NCI-H510A (cell line): ENCODE measurements at places on chromosomes 2 and 18.
A peak's percentile ranks its signal among the peaks of the same experiment; 100 is the strongest.

DNA sequence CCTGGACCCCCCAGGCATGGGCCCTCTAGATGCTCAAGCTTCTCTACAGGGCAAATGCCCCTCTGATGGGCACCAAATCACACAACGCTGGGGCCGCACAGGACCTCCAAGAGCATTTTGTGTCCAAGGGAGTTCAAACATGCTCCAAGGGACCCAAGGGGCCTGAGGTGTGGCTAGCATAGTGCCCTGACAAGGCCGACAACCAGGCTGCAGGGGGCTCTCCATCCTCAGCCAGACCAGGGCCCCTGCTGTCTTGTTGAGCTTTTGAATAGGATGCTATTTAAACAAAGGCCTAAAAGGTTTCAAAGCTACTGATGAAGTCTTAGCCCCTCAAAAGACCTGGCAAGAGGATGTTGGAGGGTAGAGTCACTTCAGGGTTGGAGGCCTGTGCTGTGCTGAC, 33.1 kb downstream of the EN1 start:
- no peak for DNase-seq

DNA sequence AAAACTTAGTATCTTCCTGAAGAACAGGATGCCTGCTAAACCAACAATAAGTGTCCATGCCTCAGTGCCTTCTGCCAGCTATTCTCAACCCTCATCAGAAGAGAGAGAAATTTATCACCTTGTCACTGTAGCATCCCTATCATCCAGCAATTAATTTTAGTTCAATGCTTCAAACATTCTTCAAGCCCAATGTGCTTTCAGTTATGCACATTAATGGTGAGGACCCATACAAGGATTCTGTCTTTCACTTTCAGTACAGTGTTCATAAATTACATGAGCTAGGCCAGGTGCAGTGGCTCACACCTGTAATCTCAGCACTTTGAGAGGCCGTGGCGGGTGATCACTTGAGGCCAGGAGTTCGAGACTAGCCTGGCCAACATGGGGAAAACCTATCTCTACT, 47.0 kb upstream of the MSH6 start:
- DNase-seq: no peak

DNA sequence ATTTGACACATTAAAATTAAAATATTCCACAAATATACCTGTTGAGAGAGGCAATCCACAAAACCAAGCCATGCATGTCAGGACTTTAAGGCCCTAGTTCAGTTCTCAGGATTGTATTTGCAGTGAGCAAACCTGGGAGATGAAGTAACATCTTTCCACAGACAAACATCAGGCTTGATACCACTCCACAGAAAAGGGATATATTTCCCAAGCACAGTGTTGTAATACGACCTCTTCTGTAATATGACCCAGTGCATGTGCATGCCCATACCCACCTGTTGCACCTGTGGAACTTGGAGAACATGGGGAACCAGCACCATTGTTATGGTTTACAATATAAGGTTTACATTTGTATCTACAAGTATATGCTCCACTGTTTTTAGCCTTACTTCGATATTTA, 184.0 kb downstream of the PDE11A start:
- DNase-seq: peak; percentile 90

GRCh38 chr18:3710712-3711301, 260.8 kb downstream of the TGIF1 start:
- DNase-seq: no peak

DNA sequence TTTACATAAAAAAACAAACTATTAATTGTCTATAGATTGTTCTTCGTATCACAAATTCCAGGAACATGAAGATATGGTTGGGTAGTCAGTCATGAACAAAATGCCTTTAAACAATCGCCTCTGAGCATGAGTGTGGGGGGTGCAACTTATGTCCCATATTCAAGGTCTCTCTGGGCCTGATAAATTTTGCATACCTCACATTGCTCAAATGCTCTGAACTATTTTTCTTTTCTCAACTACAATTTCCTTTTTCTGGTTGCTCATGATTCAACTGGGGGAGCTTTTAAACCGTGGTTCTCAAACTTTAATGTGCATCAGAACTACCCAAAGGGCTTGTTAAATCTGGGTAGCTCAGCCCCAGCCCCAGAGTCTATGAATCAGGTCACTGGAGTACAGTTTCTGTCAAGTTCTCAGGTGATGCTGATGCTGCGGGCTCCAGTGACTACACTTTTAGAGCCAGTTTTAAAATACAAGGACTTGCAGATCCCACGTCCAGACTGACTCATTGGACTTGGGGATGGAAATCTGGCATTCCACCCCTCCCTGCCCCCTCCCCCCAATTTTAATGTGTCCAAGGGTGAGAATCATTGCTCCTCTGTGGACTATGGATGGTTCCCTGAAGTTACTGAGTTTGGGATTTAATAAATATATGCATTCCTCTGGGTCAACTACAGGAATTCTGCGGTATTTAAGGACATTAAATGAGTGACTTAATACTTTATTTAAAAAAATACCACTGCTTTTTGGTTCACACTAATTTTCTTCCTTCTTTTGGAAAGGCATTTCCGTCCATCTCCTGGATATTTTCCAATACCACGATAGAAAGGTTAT, 1.5 kb upstream of the GPD2 start:
- no peak for DNase-seq

DNA sequence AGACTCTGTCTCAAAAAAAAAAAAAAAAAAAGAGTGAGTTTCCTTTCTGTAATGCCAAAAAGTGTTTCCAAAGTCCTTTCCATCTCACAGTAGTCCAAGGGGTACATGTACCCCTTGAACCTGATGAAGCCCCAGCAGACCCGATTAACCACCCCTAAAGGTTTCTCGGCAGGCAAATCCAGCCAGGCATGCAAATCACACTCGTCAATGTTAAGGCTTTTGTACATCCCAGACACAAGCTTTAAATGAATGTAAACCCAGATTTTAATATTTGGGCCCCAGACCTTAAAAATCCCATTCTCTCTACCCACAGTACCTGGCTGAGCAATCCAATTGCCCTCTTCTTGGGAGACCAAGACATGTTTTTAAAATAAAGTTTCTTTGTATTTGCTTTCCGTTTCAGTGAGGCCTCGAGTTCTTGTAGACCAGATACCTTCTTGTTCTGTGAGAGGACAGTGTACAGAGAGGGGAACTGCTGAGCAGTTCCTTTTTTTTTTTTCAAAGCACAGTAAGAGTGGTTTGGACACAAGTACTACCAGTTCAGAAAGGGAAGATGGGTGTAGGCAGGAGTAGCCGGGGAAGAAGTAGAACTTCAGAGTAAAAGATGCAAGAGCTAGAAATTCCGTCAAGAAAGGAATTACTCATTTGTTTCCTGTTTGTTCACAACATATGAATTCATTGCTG, at the start of gene NLRC4:
TSS of gene NLRC4 (minus strand) at position 465 of the 684 bp plus-strand sequence. CDS start 8,111 bp downstream, outside the sequence.
- DNase-seq: no peak

- DNase-seq: no peak
These were observed 88.0 kb downstream of the ZCCHC2 start for GRCh38 chr18:62610701-62611411.

DNA sequence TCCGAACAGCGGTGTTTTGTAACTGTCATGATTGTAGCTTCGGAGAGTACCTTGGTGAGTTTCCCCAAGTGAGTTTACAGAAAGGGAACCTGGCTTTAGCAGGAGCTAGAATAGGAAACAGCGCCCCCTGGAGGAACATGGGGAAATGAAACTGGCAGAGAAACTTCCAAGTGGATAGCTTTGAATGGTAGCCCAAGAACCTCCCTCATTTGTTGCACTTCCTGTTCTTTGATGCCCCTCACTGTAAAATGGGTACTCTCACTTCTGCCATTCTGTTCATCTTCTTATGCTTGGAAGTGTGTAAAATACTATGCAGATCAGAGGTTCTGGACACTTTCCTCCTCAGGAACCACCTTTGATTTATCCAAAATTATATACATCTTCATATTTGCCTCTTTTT, 36.2 kb downstream of the CHST10 start:
- no peak for DNase-seq

DNA sequence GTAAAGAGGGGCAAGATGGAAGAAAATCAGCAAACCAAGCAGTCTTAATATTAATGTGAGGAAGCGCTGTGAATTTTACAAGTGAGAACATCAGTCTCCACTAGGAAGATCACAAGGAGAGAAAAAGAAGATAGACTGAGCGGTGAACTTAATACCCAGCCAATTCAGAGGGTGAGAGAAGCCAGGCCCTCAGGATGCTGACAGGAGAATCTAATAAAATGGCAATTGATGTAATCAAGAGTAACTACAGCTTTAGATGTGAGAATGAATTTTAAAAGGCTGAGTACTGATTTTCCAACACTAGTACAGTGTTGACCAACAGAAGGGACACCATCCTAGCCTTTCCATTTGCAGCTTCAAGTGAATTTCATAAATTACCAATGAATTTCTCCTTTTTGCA, 35.7 kb upstream of the SIX2 start:
- DNase-seq: no peak

- DNase-seq: no peak
These were observed 5.9 kb upstream of the IMPACT start for GRCh38 chr18:24420551-24420950.

DNA sequence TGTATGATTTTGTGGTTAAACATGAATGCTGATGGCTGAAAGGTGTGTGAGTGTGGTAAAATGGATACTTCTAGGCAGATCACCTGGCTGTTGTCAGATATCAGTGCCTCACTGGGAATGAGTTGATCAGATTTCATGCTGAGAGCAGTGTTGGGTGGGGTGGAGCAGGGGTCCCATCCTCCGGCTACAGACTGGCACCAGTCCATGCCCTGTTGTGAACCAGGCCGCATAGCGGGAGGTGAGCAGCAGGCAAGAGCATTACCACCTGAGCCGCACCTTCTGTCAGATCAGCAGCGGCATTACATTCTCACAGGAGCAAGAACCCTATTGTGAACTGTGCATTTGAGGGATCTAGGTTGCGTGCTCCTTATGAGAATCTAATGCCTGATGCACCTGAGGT, 78.7 kb downstream of the GLI2 start:
- DNase-seq: no peak

- no peak for DNase-seq
These were observed 21.9 kb downstream of the CASP10 start for GRCh38 chr2:201204655-201205514.

DNA sequence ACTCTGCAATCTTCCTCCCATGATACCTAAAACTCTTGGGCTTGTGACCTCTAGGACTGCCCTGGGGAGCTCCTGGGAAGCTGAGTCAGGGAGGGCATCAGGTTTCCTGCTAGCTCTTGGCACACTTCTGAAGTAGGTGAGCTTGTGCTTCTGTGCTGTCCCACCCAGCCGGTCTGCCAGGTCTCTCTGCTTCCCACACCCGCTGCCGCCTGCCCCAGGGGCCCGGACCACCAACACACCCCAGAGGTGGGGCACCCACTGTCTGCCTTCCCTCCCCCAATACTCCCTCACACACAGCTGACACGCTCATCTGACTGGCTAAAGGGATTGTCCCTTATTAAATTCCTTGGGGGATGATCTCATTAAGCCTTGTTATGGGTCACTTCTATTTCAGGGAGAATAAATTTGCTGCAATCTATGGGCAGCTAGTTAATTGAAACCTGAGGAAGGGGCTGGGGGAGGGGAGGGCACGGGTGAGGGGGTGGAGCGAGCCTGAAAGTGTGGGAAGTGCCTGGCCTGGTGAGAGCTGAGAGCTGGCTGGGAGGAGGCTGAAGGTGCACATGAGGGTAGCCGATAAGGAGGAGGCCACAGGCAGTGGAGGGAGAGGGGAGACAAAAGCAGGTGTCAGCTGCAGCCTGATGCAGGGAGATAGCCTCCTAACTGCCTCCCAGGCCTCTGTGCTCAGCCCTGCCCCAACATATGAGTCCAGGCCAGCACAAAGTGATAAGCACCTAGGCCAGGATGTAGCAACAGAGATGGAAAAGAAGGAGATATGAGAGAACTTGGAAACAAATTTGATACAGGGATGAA, 48.8 kb downstream of the HAUS1 start:
- peak; percentile 49 for DNase-seq

GRCh38 chr2:171598713-171599319, 76.5 kb downstream of the CYBRD1 start:
- peak; percentile 33 for DNase-seq

GRCh38 chr2:10830203-10830602, 17.6 kb upstream of the PDIA6 start:
- no peak for DNase-seq

DNA sequence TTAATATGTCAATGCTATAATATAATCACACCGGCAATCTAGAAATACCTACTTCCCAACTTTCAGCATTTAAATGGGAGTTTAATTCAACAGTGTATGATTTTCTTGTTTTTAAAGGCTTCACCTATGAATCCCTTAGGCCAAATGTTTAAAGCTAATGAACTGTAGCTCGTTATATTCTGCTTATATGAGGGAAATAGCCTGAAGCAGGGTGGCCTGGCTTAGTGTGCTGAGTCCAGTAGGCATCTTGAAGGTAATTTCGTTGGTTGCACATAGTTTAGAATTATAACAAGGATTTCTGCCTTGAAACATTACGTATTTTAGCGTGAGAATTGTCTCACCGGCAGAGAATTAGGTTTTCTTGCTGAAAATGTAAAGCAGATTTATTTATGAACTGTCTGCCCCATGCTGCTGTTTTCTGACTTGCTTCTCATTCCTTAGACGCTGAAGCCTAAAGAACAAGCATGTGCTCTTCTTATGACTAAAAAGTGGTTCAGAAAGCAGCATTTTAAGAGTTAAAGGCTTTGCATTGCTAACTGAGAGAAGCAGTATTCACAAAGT, 433.7 kb upstream of the RAB12 start:
- DNase-seq: no peak

DNA sequence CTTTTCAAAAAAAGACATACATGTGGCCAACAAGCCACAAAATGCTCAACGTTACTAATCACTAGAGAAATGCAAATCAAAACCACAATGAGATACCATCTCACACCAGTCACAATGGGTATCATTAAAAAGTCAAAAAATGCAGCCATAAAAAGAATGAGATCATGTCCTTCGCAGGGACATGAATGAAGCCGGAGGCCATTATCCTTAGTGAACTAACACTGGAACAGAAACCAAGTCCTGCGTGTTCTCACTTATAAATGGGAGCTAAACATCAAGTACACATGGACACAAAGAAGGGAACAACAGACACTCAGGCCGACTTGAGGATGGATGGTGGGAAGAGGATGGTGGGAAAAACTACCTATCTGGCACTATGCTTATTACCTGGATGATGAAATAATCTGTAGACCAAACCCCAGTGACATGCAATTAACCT, 17.8 kb upstream of the ATL2 start:
- no peak for DNase-seq

DNA sequence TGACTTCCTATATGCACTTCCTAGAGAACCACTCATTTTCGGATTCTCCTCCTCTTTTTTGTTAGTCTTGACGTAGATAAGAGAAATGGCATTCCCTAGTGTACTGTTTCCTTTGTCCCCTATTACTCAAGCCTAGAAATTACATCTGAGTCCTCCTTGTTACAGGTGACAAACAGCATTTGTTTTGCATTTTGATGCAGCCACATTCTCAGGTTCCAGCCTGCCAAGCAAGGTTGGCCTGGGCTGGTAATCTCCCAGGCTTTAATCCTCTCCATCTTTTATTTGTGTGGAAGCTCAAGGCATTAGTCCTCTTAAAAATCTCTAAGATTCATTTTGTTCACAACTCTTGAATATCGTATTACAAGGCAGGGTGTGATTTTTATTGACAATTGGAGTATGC, 318.0 kb upstream of the NRP2 start:
- no peak for DNase-seq

GRCh38 chr2:172953411-172953810, 122.2 kb upstream of the MAP3K20 start:
- no peak for DNase-seq
